ENCODE measurements at places on chromosomes 12 and 14.

GRCh38 chr12:73731658-73732057 lies 806.0 kb upstream of the ATXN7L3B start:
- no peak for DNase-seq

GRCh38 chr12:13164921-13165616 lies 31.5 kb upstream of the EMP1 start:
- DNase-seq, result no peak

GRCh38 chr12:11693601-11694000 lies 44.1 kb downstream of the ETV6 start:
- DNase-seq, result no peak

DNA sequence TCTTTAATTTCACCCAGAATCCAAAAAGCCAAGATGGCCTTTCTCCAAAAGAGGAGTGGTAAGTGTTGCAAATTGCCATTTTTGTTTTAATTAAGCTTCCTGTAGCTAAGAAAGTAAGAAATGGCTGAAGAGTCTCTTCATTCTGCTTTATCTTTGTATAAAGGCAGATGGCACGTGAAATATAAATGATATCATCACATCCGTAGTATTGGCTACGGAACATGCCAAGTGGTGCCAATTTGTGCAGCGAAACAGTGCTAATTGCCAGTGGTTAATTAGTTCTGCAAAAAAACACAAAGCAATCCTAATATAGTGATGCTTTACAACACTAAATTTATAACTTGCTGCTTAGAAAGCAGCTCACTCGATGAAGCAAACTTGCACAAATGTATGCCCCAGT lies 29.4 kb downstream of the PLEKHG7 start:
- no peak for DNase-seq

DNA sequence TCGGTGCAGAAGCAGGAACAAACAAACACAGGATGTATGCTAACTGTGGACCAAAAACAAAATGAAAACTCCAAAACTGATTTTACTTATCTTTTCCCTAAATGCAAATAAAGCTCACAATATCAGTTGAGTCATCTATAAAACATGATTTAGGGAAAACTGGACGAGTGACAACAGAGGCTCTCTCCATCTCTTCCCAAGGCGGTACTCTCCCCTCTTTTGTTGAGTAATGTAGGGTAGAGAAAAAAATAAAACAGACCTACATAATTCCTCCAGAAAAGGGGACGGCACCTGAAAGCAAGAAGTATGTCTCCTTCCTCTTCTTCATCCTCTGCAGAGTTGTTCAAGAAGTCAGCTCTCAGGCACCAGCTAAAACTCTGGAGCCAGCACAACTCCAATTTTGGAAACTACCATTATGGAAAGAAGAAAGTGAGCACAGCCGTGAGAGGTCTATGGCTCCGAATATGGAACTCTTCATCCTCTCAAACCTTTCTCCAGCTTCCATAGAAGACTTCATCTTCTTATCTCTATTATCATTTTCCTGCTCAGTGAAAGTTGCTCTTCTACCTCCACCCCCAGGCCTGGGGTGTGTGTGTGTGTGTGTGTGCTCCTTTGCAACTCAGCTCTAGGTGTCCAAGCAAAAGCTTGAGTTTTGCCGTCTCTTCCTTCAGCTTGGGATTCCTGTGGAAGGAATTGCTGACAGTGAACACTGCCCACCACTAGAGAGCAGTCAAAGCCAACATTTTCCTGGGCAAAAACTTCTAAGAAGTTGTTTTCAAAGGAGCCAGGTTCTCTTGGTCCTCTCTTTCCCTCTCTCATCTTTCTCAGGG lies 155.4 kb downstream of the DIO2 start:
- DNase-seq, result no peak

- DNase-seq, result no peak
Measured at GRCh38 chr14:100012478-100013327, 52.5 kb upstream of the EVL start.

GRCh38 chr12:115752913-115753726 lies 524.4 kb downstream of the MED13L start:
- no peak for DNase-seq

DNA sequence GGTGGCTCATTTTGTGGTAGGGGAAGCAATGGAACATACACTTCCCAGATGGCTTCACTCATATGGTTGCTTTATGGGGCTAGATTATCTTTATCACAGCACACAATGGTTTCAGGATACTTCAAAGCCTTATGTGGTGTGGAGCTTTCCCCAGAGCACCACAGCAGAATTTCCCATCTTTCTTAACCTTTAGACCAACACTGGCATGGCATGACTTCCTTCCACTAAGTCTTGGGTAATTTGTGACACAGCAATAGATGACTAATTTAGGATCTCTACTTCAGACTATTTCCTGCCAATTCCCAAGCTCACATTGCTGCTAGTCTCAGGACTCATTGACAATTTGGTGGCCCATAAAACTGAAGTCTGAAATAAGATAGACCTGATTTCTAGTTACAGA lies 36.9 kb upstream of the DCN start:
- DNase-seq, result no peak

- DNase-seq, result no peak
Measured at GRCh38 chr14:61296719-61297502, 15.8 kb upstream of the TMEM30B start.

- no peak for DNase-seq
Measured at GRCh38 chr12:77324763-77325468, 259.5 kb upstream of the E2F7 start.

DNA sequence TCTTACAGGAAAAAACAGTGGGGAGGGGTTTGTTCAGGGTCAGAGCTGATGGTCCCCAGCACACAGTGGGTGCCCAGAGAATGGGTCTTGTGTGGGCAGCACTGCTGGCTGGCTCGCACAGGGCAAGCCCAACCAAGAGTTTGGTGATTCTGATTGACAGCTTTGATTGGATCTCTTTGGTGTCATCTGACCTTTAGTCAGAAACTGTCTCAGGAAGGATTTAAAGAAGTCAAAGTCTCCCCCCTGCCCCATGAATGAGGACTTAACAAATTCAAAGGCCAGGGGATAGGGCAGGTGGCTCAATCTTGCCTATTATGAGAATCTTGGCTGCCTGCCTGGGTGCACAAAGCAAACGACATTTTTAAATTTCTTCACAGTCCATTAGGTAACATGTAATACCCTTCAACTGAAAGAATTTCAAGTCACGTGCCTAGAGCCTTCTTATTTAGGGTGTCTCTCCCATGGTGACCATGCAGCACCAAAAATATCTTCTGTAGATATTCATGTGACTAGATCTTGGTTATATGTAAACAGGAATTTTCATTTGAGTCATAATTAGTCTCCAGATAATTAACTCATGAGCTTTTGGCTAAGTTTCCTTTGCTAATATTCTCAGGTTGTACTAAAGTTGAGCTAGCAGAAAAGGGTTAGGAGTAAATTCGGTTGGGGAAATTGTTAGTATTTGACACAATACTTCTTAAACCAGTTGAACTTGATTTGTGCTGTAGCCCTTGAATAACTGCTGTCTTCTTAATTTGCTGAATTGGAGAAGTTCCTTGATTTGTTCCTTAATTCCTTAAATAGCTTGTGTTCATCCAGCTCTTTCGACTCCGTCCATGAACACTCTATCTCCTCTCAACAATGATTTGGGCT lies 54.5 kb upstream of the HECTD1 start:
- DNase-seq, result no peak

DNA sequence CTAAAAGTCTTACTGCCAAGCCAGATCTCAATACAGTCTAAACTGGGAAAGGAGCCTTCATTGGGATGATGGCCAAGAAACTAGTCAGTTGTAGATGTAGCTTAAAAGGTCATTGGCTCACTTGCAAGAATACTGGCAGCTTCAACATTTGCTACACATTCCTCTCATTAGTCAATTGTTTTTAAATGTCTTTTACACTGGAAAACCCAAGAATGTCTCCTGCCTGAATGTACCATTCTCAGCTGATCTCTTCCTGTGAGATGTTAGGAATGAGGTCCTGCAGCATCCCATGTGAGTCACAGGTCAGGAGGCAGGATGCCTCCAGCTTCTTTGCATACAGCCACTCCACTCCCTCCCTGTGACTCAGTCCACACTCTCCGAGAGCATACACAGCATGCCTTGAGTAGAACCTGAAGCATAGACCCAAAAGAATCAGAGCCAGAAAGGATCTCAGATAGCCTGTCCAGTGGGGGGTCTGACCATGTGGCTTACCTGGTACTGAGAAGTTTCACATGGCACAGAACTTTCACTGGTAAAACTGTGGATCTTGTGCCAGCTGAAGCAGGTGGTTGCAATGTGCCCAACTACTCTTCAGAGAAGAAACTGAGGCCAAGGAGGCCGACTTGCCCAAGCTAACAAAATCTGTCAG lies 56.0 kb upstream of the HECTD1 start:
- no peak for DNase-seq

GRCh38 chr14:44436458-44436857 lies 70.6 kb downstream of the FSCB start:
- DNase-seq, result no peak

DNA sequence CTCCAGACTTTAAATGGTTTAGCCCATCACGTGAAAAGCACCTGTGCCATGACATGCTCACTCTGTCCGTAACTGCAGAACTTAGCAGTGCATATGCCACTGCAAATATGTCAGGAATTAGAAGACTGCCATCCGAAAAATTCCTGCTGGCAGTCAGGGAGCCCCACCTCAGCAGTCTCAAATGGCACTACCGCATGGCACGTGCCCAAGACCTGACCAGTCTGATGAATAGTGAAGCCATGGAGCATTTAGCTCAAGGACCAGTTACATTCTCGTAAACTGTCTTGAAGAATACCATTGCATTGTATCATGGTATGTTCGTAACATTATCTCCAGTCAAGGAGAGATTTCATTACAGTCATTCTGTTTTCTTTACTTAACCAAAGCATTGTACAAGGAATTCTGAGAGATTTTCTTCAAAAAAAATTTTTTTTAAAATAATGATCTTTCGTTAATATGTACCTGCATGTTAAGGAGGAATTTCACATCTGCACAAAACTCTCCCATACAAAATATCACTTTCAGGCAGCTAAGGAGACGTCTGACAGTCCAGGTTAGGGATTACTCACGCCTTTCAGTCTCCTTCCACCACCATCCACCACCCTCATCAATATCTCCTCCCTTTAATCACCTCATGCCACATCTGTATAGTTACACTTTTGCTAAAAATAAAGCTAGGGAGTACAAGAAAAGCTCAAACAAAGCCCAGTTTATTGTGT lies 138.5 kb downstream of the ANO2 start:
- no peak for DNase-seq

DNA sequence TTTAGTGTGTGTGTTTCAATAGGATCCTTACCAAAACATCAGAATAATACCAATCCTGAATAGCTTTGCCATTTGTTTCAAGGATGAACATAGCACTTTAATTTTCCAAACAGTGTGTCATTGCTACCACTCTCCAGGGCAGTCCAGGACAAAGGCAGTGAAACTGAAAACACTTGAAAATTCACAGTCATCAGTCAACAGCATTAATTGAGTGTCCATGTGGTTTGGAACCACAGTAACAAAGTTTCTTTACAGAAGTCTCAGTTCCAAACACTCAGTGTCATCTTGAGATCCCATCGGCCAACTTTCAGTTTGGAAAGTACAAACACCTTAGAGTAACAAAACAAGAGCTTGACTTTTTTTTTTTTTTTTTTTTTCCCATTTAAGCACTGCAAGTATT lies 228.4 kb upstream of the SOX5 start:
- DNase-seq, result no peak

DNA sequence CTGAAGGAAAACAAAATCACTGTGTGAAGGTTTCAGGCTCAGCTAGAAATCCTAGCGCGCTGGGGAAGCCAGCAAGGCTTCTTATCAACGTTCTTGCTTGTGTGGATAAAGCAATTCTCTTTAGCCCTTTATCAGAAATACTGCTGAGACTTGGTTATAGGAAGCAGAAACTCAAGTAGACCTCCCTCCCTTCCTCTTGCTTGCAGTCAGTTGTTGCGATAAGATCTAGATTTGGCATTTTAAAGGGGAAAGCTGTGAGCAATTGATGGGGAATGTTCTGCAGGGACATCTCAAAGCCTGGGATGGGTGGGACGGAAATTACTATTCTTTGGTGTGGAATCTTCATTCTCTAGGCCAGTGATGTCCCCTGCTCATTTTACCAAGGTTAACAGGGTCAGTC lies 76.4 kb upstream of the ANO4 start:
- DNase-seq, result no peak

- no peak for DNase-seq
Measured at GRCh38 chr12:8089716-8090115, 7.6 kb downstream of the NECAP1 start.

DNA sequence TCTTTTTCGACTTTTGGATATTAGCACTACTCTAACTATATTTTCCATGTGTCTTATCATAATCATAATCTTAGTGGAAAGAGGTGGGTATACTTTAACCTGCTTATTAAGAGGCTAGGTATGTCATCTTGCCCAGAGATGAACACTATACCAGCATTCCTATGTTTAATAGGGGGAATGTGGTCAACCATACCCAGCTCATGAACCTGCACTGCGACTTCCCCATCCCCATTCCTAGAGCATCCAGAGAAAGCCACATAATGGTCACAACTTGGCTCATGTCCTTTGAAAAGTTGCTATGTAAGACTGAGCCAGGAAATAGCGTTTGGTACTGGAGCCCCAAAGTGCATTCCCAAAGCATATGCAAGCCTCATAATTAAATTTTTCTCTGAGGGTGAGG lies 55.2 kb downstream of the TMCC3 start:
- no peak for DNase-seq

DNA sequence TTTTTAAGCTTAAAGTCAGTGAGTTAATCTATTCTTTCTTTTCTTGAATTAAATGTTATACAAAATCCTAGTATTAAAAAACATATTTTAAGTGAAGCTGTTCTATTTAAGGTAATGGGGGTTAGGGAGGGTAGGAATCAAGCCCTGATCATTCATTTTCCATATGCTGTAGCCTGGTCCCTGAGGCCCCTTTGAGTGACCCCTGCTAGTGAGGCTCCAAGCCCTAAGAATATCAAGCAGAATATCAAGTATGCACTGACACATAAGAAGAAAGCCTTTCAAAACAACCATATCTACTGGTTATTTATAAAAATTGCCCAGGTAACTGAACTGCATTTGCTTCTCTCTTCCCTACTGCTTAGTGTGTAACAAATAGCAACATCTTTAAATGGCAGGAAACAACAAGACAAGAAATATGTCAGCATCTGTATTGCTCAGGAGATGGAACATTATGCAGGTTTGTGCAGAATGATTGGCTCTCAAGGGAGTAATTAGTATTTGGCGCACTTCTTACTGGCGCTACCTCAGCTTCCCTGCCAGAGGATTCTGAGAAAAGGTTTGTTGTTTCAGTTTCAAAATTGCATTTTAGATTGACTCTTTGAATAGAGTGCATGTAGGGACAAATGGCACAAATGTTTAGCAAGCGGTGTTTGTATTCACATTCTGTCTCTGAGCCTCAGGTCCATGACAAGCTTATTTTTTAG lies 223.0 kb downstream of the DUSP6 start:
- no peak for DNase-seq

- DNase-seq, result no peak
Measured at GRCh38 chr12:104204690-104205480, 10.7 kb upstream of the TXNRD1 start.

DNA sequence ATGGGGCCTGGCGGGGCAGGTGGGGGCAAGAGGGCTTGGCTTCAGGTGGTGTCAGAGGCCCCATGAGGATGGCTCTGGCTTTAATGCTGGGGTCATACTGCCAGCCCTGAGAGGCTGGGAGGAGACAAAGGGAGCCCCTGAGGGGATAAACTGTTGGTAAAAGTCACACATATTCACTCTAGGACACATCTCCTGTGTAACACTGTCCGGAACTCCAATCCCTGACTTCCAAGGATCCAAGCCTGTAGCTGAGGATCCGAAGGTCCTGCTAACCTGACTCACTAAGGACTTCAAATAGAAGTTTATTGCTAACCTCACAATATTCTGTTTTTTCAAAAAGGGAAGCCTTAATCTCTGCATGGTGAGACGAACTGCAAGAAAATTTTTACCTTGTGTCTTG lies 39.2 kb upstream of the GPR68 start:
- DNase-seq, result no peak

GRCh38 chr12:52182898-52183543 lies 8.8 kb downstream of the KRT80 start:
- no peak for DNase-seq

Measured in stimulated activated CD8-positive, alpha-beta memory T cell treated with anti-CD3 and anti-CD28 coated beads, Interleukin-15, amount 100 ng/mL, for 4 hours (primary cell).